ENCODE measurements at places on chromosomes 1 and 21.

- no peak for DNase-seq
Observed at GRCh38 chr1:15413563-15414444, 4.1 kb downstream of the EFHD2 start.

DNA sequence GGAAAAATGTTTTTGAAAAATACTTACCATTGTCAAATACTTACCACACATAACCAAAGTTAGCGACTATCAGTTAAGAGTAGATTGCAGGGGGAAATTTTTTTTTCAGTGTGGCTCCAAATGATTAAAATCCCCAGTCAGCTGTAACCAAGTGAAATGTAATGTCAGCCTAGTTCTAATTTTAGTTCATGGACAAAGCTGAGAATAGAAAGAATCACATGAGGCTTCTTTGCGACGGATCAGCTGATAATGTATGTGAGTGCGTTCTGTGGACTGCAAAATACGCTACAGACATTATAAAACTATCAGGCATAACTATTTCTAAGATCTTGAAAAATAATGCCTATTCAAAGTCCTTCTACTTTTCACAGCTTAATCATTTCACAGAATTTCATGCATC, at the start of gene LRRC39:
Gene LRRC39, minus strand, starts transcription at position 166 of the 400 bp plus-strand sequence. CDS start 9,740 bp downstream, outside the sequence.
- DNase-seq = no peak

- DNase-seq = no peak
Observed at GRCh38 chr1:119869995-119870394, 26.3 kb downstream of the ADAM30 start.

GRCh38 chr1:81424061-81424460, 376.7 kb upstream of the ADGRL2 start:
- no peak for DNase-seq

GRCh38 chr1:108107658-108108057, 92.5 kb downstream of the SLC25A24 start:
- DNase-seq = peak; percentile 45

DNA sequence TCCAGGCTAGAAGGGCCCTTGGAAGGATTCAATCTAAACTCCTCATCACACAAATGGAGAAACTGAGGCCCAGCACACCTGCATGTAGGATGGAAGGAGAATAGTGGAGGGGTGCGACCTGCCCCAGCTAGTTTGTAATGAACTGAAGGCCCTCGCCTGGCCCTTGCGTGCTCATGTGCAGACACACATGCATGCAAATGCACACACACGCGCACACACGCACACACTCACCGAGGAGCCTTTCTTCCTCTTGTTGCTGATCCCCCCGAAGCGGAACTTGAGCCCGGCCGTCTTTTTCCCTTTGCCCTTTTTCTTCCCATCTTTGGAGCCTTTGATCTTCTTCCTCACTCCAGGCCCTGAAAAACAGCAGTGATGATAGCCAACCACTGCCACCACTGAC, 27.9 kb downstream of the CHD5 start:
- DNase-seq = no peak

- DNase-seq = no peak
Observed at GRCh38 chr1:230313453-230314141, 112.5 kb downstream of the PGBD5 start.

DNA sequence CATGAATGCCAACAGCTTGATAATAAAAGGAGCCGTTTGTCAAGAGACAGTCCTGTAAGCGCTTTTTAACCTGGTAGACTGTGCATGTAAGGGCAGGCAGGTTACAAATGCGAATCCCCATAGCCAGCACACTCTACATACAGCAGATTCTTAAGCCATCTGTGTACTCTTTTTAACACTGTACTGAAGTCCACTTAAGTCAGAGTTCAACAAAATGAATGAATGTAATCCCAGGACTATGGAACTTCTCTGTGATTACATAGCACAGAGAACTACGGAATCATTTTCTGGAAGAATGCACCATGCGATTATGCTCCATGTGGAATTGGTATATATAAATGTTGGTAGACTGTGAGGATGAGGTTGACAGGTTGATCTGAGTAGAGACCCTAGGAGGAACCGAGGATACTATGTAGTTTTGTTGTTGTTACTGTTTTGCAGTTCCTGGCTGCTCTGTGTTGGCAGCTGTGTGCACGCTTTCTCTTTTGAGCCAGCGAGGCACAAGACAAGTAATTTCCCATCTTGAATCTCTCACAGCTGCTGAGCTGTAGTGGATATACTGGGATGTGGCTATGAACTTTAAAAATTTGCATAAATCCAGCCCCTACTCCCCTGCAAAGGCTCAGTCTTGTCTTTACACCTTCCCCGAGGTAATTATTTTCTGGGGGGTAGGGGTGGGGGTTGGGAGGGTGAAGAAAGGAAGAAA, 21.9 kb downstream of the LRRC8D start:
- no peak for DNase-seq

- peak; percentile 75 for DNase-seq
Observed at GRCh38 chr1:42931911-42932422, 26.7 kb downstream of the SLC2A1 start.

- DNase-seq = no peak
Observed at GRCh38 chr1:236882678-236883077, 87.6 kb downstream of the MTR start.

DNA sequence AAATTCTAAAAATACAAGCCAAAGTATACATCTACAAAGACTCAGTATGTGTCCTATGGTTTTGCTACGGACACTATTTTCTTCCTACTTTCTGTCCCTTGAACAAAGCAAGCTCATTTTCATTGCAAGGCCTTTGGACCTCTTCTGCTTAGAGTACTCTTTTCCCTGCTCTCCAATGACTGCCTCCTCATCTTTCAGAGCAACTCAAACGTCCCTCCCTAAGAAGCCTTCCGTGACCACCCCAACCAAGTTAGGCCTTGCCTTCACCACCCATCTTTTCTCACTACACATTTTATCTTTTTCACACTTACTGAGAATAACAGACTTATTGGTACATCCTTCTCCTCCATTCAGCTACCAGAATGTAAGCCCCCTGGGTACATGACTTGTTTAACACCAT, 39.9 kb downstream of the ENAH start:
- DNase-seq = no peak

DNA sequence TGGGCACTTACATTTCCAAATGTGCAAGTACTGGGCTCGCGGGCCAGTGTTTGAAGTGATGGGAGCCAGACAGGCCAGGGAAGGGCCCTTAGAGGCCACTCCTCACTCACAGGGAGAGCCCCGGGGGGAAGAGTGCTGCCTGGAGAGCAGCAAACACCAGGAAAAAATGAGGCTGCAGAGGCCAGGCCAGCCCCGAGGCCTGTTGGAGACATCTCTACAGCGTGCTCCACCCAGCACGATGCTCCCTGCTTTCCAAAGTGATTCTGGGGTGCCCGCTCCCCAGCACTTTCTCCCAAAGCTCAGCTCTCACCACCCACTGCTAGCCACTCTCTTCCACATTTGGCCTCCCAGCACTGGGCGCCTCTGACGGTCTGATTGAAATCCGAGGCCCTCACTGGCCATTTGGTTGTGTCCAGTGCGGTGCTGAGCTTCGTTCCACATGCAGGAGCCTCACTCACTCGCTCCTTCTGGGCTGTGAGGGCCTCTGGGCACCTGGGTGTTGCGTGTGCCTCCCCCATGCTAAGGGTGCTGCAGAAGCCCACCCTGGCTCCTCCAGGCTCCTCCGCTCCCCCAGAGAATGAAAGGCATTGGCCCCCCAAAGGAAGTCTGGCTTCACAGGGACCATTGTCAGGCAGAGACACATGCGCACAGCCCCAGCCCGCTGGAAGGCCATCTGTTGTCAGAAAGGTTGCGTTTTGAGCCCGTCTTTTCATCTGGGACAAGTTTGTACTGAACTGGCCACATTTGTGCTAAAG, 385.4 kb upstream of the VAMP3 start:
- DNase-seq = no peak

DNA sequence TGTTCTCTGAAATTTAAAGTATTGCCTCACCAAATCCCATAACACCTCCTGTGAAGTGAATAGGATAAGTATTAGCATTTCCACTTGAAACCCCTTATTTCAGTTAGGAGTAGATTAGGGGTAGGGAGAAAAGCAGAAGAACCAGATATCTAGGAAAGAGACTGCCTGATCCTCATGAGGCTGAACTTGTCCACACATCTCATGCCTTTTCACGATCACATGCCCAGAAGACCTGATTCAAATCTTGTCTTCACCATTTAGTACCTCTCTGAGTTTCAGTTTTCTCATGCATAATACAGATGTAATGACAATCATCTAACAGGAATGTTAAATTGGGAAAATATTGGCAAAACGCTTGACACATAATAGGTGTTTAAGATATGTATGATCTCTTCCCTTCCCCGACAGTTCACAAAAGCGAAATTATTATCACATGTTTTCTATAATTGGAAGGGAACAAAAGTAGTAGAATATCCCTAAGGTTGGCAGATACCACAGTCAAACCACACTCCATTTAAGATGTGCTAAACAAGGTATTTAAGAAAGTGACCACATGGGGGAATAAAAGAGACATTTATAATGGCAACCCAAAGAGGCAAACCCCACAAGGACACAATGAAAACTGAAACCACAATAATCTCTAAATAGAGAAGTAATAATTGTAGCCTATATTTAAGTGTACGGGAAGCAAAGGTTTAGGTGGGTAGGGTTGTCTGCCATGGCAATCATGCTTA, 25.2 kb downstream of the GFI1 start:
- DNase-seq = no peak

DNA sequence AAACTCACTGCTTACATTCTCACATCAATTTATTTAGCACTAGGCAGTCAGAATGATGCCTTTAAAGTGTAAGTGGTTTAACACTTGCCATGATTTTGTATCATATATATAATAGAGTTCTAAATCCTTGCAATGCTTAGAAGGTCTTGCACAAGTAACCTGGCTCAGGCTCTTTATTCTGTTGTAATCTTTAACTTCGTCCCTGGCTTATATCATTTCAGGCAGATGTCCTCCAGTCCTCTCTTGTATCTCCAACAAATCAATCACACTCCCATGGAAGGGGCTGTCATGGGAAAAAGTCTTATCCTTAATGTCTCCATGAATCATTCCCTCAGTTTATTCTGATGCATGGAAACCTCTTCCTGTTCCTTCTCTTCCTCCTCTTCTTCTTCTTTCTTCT, 841.6 kb upstream of the B3GALT2 start:
- DNase-seq = no peak

DNA sequence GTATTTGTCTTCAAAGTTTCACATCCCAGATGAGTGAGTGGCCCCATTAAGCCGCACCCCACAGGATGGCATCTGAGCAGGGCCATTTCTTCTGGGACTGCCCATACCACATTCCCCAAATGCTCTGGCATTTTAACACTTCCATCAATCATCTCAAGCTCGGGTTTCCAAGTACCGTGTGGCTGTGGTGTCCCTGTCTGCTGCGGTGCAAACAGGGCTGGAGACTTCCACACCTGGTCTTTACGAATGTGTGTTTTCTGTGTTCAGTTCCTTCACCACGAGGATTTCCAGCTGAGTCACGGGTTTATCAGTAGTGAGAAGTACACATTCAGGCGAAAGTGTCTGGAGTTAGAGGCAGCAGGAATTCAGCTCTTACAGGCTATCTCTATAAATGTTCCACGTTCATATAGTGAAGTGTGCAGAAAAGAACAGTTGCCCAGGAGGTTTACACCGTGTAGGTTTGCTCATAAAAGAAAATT, 195.2 kb downstream of the RHOU start:
- no peak for DNase-seq

DNA sequence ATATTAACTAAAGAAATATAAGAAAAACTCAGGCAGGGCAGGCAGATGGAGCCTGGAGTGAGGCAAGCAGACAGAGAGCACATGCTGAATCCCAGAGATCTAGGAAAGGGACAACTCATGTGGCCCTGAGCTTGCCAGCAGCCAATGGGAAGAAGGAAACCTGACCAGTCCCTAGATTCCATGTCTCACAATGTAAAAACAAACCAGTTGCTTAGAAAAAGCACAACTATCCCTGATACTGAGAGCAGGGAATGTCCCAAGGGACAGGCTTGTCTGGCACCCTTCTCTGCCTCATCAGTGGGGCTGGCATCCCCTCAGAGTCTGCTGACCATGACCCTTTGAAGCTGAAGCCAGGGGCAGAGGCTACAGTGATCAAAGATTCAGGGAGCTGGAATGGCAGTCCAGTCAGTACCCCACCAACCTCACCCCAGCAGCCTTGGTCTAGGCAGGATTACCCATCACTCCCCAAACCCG, 27.8 kb downstream of the HSPG2 start:
- DNase-seq = no peak

DNA sequence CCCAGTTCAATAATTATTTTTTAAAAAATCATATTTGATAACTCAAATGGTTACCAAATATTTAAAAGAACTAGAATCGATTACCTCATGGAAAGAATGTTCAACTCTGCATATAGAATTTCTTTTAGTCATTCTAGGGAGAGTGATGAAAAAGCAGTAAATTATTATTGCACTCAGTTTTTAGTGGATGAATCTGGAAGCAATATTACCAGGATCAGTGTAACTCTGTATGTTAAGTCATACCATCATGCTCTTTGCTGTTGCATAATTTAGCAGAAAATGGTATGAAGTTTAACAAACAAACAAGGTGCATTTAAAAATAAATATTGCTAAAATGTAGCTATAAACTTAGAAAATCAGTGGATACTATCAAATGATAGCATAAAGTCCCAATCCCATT, 46.1 kb upstream of the ARHGAP29 start:
- DNase-seq = no peak

GRCh38 chr1:50603274-50604271, 180.3 kb upstream of the DMRTA2 start:
- DNase-seq = no peak

DNA sequence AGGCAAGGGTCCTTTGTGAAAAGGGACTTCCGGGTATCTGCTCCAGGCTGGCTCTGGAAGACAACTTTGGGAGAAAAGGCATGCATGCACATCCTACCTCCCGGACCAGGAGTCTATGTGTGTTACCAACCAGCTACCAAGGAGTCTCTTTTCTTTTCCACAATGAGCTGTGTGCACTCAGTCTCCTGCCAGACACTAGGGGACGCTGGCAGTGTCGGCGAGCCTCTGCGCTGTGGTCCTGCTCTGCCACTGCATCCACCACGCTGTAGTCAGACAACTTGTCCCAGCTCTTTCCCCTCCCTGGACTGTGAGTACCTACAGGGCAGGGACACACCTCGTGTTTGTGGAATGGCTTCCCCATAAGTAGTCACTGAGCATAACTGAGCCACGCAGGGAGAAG, 5.1 kb upstream of the SSR2 start:
- peak; percentile 20 for DNase-seq

GRCh38 chr1:92844439-92844838, 12.6 kb downstream of the RPL5 start:
- DNase-seq = no peak

DNA sequence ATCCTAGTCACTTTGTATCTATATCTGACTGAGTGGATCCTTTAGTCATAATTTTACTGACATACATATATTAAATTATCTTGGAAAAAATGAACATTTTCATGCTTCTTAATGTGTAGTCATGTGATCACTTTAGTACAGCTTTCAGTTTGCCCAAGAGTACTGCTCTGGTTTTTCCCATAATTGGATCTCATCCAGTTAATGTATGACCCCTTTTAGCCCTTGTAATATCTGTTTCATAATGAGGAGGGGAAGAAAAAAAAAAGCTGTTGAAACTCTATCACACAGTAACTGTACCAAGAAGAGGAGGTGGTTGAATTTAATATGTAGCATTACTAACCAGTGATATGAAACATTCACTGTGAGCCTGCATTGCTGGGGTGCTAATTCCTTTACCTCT, 328.7 kb downstream of the PTPRC start:
- no peak for DNase-seq
